ENCODE measurements at places on chromosomes 13 and 19.

DNA sequence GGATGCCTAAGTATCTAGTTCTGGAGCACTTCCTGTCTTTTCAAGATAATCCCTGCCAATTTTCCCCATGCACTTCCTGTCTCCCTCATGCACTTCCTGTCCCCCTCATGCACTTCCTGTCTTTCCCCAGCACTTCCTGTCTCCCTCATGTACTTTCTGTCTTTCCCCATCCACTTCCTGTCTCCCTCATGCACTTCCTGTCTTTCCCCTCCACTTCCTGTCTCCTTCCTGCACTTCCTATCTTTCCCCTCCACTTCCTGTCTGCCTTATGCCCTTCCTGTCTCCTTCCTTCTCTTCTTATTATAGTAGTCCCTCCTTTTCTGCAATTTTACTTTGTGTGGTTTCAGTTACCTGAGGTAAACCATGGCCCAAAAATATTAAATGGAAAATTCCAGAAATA is 3.0 kb upstream of the TNNT1 start:
- DNase-seq = no peak

- DNase-seq = no peak
These were observed 13.6 kb upstream of the GPI start for GRCh38 chr19:34351382-34351826.

DNA sequence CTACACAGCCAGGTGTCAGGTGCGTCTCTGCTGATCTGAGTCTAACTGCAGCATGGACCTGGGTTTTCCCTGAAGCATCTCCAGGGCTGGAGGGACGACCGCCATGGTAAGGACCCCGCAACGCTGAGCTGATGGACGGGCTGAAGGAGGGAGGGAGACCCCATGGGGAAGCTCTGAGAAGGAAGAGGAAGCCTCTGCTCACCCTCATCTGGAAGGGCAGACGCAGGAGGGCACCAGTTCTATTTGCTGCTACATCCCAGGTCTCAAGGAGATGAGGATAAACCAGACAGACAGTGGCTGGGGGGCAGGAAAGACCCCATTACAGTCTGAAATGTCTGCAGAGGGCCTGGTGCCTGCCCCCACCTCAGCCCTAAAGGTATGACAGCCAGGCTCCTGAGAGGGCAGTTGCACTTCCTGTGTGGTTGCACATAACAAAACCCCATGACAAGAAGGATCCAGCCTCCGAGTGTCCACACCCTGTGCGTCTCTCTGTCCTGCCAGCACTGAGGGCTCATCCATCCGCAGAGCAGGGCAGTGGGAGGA is at the start of gene LILRA2:
Gene LILRA2, plus strand, starts transcription at position 461 of the 543 bp plus-strand sequence. CDS start 89 bp downstream, outside the sequence.
- no peak for DNase-seq

DNA sequence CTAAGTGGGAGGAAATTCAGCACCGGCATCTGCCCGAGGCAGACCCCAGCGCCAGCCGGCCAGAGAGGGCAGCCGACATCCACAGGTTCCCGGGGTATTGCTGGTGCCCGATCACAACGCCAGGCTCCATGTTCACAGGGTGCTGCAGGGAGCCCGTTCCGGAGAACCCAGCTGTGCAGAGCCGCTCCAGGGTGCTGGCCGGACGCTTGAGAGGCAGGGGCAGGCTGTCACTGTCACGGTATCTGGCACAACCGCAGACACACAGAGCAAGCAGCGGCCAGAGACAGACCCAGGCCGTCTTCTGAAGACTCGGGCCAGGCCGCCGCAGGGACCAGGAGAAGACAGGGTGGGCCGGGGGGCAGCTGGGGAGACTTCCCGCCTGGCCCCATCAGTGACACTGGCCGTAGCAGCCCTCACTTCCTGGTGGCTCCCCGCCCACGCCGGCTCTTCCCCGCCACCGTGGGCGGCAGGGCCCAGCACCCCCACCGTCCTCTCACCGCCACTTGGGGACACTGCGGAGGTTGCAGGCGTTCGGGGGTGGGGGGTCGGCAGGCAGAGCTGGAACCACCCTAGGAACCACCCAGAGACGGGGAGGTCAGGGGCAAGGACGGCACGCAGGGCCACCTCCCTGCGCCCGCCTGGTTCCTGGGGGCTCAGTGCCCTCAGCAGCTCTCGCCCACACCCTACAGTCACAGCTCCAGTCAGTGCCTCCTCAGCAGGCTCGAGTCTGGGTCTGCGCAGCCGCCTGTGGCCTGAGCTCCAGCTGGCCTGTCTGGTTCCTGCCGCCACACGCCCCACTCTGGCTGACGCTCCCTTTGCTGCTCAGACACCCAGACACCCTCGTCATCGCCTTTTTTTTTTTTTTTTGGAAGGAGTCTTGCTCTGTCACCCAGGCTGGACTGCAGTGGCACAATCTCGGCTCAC is 3.8 kb downstream of the RNF126 start:
- no peak for DNase-seq

- no peak for DNase-seq
These were observed 32.3 kb downstream of the ITM2B start for GRCh38 chr13:48265217-48265815.

- no peak for DNase-seq
These were observed 749 bp upstream of the SHANK1 start for GRCh38 chr19:50720181-50720920.

DNA sequence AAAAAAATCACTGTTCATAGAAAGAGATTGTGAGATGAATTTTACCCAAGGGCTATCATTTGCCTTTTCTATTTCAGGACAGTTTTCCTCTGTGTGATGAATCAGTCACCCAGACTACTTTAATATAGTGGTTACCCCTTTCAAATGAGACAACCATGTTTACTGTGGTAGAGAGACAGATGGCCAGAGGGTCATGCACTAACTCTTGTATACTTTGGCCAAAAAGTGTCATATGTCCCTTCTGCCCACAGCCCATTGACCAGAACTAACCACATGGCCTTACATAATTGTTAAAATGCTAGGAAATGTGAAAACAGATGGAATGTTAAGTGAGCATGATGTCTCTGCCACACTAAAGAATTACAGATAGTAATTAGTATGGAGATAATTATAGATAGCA is 498.7 kb downstream of the DACH1 start:
- DNase-seq = no peak

DNA sequence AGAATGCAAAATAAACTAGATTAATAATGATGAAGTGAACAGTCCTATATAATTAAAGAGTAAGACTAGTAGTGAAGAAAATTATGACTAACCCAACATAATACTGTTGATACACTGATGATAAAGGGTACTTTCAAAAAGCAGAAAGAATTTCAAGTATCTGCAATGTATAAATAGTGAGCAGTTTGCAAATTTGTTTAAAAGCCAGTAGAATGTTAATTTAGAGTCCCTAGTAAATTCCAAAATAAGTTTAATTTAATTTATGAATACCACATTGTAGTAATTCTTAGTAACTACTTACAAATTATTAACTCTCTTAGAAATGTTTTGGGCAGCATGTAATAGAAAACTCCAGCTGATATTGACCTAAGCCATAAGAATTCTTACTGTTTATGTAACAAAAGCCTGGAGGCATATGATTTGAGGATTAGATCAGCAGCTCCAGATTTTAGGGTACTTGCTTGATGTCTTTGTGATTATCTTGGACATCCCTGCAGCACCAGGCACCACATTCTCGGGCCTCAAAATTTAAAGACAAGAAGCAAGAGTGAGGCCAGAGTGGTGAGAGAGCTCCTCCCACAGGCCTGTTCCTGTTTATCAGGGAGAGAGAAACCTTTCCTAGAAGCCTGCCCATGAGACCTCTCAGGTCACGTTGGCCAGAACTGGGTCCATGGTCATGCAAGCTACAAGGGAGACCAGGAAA is 67.6 kb upstream of the TDRD3 start:
- no peak for DNase-seq

DNA sequence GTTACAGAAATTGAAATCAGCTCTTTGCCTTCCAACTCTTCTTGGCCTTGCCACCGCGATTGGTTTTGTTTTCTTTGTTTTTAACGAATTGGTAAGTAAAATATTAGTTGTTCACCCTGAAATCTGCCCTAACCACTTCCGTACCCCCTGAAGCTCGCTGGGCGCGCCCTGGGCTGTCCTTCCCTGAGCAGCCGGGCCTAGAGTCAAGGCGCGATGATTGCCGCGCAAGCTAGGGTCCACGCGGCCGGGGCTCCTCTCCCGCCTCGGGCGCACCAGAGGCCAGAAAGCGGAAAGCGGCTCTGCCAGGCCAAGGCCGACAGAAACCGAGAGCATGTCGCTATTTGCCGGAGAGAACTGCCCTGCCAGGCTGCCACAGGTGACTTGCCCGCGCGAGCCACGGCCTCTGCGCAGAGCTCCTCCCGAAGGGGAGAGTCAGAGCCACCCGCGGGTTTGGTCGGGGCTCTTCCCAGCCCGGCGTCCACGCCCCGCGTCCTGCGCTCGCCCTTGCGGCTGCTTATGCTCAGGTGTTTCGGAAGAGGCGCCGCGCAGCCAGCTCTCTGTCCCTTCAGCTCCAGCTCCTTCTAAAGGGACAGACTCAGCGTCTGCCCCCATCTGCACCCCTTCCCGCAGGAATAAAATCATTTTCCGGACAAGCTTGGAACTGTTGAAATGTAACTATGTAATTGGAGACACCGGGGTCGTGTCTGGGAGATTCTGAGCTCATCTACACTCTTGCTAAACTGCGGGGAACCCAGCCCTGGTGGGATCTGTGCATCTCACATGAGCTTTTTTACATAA is 6.6 kb upstream of the CDX2 start:
- DNase-seq = no peak

DNA sequence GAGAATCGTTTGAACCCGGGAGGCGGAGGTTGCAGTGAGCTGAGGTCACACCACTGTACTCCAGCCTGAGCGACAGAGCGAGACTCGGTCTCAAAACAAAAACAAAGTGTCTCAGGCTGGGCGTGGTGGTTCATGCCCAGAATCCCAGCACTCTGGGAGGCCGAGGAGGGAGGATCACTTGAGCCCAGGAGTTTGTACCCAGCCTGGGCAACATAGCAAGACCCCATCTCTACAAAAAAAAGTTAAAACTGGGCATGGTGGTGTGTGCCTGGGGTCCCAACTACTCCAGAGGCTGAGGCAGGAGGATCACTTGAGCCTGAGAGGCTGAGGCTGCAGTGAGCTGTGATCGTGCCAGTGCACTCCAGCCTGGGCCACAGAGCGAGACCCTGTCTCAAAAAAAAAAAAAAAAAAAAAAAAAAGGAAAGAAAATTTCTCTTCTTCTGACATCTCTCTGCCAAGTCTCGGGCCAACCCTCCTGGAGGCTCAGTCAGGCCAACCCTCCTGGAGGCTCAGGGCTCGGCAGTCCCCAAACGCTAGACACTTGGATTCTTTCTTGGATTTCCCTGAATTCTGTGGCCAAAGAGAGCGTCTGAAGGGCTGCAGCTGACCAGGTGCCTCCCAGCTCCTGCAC is 26.3 kb downstream of the ARID3A start:
- no peak for DNase-seq

DNA sequence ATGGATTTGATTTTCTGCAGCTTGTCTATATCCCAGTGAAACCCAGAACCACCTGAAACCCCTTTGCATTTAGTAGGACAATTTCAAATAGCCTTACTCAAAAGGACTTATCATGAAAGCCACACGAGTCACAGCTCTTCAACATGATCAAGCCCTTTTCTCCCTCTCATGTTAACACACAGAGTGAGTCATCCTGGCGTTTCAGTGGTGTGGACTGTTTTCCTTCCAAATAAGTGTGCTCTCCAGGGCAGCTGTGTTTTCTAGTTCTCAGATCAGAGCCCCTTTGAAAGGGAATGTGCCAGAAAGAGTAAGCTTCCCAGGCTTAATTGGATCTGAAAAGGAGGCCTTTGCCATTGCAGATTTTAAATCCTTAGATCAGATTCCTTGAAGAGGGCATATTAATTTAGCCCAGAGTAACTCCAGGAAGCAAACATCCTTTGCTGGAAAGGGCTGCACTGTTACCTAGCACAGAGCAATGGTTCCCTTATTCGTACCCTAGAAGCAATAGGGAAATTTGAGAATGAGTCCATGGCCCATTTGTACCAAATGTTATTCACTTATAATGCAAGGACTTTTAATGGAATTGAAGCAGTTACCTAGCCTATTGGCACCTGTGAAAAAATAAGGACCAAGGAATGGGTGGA is 51.3 kb downstream of the ERICH6B start:
- DNase-seq = no peak

DNA sequence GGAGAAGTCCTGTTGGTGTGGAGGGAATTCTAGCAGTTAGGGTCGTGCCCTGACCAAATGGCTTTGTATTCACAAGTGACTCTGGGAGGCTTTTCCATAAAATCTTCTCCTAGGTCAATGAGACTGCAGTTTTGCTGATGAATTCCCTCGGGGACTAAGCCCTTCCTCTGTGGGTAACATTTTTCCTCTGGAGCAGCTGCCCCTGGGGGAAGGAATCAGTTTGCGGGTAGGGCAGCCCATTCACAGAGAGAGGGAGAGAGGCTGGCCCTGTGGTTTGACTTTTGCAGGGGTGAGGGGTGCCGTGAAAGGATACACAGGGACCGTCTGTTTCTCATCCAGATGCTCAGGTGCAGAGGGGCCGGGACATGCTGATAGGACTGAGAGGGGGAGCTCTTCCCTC is 67.3 kb downstream of the ERICH6B start:
- DNase-seq = no peak

GRCh38 chr13:66837246-66837645 is 392.9 kb downstream of the PCDH9 start:
- no peak for DNase-seq

- no peak for DNase-seq
These were observed 660 bp downstream of the CIC start for GRCh38 chr19:42269478-42270345.

DNA sequence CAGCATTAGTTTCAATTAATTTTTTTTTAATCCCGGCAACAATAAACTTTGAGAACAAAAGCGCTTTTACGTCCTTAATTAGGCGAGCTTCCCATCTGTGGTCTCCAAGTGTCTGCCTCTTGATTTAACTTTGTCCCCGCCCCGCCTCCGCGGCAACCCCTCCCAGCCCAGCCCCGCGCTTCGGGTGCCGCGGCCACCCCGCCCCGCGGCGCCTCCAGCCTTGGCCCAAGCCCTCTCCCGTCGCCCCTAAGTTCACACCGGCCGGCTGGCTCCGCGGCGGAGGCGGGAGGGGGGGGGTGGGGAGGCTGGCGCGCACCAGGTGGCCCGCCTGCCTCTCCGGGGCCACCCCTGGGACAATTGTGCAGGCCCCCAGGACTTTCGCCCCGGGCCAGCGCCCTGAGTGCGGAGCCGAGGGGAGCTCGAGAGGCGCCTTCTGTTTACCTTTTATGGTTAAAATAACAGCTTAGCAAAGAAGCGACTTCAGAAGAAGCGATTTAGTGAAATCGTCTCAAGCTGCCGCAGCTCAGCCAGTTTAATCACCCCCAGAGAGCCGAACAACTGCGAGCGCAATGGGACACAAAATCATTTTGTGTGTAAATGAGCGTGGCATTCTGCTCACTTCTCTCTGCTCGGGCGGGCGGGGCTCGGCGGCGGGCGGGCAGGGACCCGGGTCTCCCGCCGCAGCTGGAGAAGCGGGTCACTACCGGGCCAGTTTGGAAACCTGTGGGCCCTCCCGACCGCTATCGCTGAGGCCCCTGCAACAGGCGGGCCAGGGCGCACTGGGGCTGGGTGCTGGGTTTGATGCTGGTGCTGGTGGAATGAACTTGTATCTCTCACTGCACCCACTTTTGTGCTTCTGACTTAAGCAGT is 1.4 kb downstream of the KCTD15 start:
- DNase-seq = peak; percentile 45
